Ovary (tissue), 10 donors: ENCODE measurements at places on chromosomes 4 and X. TPM values are rescaled to one million over a fixed set of nuclear protein-coding genes. Genes with fewer than 3 reads are reported as not detected.

MXRA5 gene
- polyA plus RNA-seq, result 51.6 TPM

NKX6-1 gene
- 0.04 TPM for polyA plus RNA-seq

BEX5 gene
- 15.0 TPM for polyA plus RNA-seq

FGFBP1 gene
- not detected for polyA plus RNA-seq

CTAG2 gene
- polyA plus RNA-seq, result 6.8 TPM

IL21 gene
- polyA plus RNA-seq, result not detected

GAGE12F gene
- not detected for polyA plus RNA-seq

TACR3 gene
- polyA plus RNA-seq, result not detected

ZNF827 gene
- 7.8 TPM for polyA plus RNA-seq

P2RY8 gene
- polyA plus RNA-seq, result 0.54 TPM

SAGE1 gene
- polyA plus RNA-seq, result not detected

PSAPL1 gene
- polyA plus RNA-seq, result not detected

LONRF3 gene
- 2.8 TPM for polyA plus RNA-seq

CTAG1A gene
- 0.12 TPM for polyA plus RNA-seq

EXOC1L gene
- not detected for polyA plus RNA-seq

DGKK gene
- not detected for polyA plus RNA-seq

MAGEB1 gene
- 0.07 TPM for polyA plus RNA-seq
